BE2C (cell line): ENCODE measurements at places on chromosomes 3 and 15.
A peak's percentile ranks its signal among the peaks of the same experiment; 100 is the strongest.

GRCh38 chr15:89704411-89704810 is 13.8 kb downstream of the WDR93 start:
- DNase-seq = no peak

GRCh38 chr15:57634290-57634689 is 42.6 kb downstream of the MYZAP start:
- DNase-seq = no peak

DNA sequence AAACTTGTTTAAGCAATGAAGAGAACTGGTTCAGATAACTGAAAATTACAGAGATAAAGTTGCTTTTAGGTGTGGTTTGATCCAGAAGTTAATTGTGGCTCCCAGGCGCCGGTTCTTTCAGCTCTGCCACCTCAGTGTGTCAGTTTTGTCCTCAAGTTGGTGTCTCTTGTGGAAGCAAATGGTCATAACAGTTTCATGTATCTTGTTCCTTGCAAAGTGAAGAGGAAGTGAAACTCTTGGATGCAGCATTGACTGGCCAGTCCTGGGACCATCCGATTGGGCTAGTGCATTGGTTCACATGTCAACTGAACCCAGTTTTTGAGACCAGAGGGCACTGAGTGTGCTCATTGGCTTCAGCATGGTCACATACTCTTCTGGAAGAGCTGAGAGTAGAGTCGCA is 181.4 kb upstream of the GRM7 start:
- DNase-seq = no peak

GRCh38 chr15:66894986-66895780 is 170.2 kb upstream of the SMAD3 start:
- no peak for DNase-seq

DNA sequence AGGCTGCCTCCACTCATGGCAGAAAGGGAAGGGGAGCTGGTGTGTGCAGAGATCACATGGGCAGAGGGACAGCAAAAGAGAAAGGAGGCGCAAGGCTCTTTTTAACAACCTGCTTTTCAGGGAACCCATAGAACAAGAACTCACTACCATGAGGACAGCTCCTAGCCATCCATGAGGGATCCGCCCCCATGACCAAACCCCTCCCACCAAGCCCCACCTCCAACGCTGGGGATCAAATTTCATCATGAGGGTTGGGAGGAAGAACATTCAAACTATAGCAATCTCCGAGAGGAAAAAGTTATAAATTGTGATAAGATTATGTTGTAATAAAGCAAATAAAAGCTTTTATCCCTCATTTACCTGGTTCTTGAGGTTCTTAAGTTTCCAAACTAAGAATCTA is 84.7 kb upstream of the LMCD1 start:
- peak; percentile 11 for DNase-seq
